Immature natural killer cell (primary cell): ENCODE measurements at places on chromosomes 7 and 10.

GRCh38 chr7:151692721-151693120, 173.0 kb upstream of the RHEB start:
- no peak for DNase-seq

DNA sequence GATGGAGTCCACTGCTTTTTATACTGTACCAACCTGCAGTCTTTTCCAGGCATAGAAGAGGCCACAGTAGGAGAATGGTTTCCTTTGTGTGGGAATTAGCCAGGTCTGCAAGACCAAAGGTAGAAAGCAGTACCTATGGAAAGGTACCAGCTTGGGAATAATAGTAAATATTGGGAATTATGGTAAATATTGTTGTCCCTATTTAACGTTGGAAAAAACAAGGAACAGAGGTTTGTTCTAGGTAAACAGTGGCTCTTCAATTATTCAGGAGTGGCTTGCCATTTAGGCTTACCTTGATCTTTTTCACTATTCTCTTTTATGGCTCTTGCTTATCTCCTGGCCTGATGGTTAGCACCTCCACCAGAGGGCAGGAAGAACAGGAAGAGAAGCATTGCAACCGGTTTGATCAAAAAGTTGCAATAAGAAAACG, 43.9 kb upstream of the GSAP start:
- DNase-seq = peak; percentile 23

DNA sequence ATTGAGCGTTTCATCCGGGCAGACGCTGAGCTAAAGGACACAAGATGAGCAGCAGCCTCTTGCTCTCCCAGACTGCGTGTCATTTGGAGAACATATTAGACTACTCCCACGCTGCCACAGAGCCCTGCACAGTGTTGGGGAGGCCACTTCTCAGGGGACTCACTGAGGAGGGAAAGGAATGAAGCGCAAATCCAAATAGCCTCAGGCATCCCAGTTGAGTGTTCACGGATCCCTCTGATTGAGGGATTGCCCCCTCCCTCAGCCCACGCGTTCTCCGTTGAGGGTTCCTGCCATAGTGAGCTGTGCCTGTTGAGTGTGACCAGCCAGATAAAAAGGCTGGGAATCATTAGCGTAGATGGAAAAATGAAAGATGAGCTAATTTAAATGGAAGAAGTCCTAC, 563.4 kb downstream of the ACTR3B start:
- DNase-seq = no peak

DNA sequence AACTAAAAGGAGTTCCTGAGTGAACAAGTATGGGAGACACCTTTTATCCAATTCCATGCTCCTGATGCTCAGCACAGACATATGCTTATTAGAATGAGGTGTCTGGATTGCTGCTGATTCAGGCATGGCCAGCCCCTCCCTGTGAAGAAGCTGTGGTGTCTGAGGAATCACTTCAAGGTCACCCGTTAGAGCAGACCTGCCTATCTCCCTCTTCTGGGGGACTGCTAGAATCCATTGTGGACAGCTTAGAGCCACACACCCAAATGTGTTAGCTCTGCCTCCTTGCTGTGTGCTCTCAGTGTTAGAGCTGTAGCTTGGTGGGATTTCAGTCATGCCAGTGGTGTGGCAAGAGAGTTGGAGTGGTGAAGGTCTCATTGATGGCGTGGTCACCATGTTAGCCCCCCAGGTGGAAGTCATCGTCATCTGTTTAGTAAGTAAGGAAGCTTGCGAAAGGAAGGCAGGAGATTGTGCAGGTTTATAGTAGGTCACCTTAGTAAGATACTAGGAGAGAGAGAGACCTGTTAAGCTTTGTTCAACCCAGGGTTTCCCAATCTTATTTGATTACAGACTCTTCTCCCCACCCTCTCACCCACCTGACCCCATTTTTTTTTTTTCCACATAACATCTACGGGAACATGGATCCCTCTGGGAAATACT, 12.8 kb downstream of the PRXL2A start:
- no peak for DNase-seq

DNA sequence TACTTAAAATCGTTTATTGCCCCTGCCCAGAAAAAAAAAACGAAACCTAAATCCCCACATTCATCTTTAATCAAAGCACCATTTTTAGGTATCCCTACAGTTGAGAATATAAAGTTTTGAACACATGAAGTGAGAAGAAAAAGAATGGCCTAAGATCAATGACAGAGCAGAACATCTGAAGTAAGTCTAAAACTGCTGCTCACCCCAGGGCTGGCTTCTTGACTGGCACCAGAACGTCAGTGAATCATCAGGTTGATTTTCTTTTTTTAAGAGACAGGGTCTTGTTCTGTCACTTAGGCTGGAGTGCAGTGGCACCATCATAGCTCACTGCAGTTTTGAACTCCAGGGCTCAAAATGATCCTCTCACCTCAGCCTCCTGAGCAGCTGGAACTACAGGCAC, 24.9 kb downstream of the SHTN1 start:
- no peak for DNase-seq

DNA sequence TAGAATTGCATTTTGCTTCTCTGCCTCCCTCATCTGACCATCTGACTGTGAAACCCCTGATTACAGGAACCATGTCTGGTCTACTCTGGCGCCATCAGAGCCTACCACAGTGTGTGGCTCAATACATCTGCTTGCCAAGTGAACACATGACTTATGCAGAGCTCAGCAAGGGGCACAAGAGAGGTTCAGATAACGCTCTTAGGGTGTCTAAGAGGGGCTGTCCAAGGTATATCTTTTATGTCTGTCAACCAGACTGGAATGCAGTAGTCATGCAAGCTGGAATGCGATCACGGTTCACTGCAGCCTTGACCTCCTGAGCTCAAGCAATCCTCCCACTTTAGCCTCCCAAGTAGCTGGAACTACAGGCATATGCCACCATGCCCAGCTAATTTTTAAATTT, 10.3 kb upstream of the RRP12 start:
- DNase-seq = no peak

DNA sequence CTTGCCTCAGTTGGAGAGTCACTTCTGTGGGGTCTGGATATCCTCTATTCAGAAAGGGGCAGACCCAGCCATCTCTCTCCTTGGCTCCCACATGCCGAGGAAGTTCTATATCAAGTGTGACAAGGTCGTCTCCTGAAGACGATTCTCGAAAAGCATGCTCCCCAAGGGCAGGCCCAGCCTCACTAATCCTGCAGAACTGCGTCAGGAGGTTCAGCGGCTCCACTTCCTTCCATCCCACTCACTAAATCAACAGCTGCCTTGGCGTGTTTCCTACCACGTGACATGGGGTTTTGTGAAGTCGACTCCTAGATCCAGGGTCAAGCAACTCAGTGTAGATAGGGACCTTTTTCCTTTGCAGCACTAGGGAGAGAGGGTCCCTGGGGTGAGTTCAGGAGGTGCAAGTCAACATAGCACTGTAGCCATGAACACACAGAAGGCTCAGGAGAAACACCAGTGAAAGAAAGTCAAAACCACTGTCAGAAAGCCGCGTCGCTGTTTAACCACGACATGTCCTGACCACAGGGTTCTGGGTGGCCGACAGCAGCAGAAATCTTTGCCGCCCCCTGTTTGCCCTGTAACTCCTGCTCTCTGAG, 156.4 kb downstream of the PRPF18 start:
- DNase-seq = no peak

- DNase-seq = no peak
Measured at GRCh38 chr10:70126700-70127395, 5.8 kb downstream of the AIFM2 start.

GRCh38 chr10:109405338-109405737, 518.0 kb downstream of the XPNPEP1 start:
- DNase-seq = no peak

DNA sequence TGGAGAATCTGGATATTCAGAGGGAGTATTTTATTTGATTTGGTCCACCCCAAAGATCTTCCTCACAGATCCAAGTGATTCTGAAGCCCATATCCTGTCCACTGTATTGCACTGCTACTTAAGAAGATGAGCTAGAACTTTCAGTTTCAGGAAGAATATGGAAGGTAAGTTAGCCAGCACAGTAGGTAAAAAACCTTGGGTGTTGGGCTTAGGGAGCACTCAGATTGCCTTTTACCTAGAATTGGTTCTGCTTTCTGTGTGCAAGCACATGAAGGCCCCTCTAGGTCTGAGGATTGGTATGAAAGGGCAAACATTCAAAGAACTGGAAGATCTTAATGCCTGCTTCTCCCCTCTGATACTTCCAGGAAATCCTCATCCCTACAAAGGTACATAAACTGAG, 146.7 kb upstream of the COL1A2 start:
- no peak for DNase-seq

- DNase-seq = no peak
Measured at GRCh38 chr10:53088961-53089360, 316.4 kb upstream of the MBL2 start.

GRCh38 chr7:12747687-12748306, 60.4 kb downstream of the ARL4A start:
- DNase-seq = no peak

GRCh38 chr7:74252893-74253292, 1.3 kb downstream of the RFC2 start:
- DNase-seq = no peak

DNA sequence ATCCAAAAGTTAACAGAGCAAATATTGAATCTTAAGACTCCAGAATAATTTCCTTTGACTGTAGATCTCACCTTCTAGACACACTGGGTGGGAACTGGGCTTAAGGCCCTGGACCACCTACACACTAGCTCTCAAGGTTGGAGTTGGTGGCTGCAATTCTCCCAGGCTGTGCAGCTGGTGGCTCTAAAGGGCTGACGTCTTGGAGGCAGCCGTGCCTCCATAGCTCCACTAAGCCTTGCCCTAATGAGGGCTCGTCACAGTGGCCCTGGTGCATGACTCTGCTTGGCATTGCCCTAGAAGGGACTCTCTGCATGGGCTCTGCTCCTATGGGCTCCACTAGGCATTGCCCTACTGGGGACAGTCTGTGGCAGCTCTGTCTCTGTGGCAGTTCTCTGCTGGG, 1005.2 kb downstream of the CCSER2 start:
- no peak for DNase-seq

DNA sequence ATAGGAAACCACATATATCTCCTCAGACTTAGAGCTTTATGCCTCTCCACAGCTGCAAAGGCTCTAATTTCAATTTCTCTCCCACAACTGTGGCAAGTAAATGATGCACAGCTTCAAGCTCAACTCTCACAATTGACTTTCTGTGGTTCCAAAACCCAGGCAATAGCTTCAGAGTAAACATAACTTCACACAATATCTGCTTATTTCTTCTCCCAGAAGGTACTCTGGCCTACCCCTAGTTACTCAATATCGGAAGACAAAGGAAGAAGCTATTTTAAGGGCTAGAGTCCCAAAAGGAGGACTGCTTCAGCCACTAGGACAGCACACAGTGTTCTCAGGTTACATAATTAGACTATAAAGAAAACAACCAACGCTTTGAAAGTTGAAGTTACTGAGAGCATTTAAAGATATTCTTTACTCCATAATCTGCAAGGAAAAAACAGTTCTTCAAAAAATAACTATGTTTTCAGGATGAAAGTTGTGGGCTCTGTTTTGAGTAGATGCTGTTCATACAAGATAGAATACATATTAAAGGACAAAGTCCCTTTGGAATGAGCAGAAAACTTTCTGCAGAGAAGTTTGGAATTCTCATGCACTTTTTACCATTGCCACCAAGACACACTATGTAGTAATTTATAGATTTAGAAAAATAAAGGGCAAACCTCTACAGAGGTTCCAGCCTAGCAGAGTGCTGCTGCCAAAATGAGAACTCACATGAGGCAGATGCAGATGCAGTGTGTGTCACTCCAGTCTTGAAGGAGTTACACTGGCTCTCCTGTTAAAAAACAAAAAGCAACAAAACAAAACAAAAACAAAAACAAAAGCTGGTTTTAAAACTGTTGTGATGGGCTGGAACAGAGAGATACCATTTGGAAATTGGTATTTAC, 81.8 kb downstream of the NT5C2 start:
- no peak for DNase-seq

DNA sequence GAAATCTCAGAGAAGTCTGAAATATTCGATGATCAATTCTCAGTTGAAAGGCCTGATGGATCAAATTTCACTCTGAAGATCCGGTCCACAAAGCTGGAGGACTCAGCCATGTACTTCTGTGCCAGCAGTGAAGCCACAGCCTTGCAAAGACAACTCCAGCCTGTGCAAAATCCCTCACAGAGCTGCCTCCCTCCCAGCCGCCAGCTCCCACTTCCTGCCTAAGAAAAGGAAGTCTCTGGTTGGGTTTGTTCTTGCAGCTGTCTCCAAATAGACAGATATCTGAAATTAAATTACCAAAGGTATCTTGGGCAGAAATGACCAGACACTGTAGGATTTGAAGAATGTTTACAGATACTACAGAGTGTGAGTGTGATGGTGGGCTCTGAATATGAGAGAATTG, 43.4 kb upstream of the PRSS58 start:
- no peak for DNase-seq

GRCh38 chr10:124032087-124032935, 61.1 kb downstream of the CHST15 start:
- DNase-seq = no peak

DNA sequence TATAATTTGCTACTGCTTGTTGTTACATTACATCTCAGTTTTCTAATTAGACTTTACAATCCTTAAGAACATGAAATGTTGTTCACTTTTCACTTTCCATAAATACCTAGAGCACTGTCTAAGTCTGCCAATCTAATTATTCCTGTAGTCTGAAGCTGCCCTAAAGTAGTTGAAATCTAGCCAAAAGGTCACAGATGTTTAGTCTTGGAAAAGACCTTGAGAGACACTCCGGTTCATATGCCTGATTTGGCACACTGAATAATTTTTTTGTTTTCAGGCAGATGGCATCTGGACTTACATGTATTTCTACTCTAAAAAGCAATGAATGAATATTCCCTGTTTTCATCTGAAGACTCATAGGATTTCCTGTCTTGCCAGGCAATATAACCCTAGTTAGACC, 359.1 kb downstream of the ANKRD7 start:
- no peak for DNase-seq

DNA sequence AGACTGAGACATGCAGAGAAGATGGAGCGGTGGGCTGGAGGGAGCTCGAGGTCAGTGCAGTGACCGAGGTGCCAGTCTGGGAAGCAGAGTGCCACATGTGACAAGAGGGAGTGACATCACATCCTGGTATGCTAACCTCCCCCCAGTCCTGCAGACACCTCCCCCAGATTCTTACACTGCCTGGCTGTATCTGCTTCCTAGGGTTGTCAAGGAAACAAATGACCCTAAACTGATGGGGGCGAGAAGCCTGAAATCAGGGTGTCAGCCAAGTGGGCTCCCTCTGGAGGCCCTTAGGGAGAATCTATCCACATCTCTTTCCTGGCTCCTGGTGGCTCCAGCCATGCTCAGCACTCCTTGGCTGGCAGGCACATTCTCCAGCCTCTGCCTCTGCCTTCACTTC, 316.1 kb upstream of the ZMIZ1 start:
- DNase-seq = no peak

DNA sequence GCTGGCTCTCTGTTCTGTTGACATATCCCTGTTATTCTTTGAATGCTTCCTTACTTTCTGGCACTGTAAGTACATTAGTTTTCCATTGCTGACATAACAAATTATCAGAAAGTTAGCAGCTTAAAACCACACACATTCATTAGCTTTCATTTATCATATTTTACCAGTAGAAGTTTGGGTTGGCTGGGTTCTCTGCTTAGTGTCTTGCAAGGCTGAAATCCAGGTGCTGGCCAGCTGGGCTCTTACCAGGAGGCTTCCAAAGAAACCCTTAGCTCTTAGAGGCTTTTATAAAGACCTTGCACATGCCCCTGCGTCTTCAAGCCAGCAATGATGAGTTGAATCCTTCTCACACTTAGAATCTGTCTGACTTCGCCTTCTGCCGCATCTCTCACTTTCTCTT, 160.6 kb downstream of the MLLT10 start:
- no peak for DNase-seq
